ENCODE measurements at places on chromosomes 1 and 21.

GRCh38 chr1:192884241-192884640 lies 75.4 kb downstream of the RGS2 start:
- DNase-seq: no peak

- no peak for DNase-seq
These were observed 17.2 kb downstream of the SHCBP1L start for GRCh38 chr1:182935716-182936115.

DNA sequence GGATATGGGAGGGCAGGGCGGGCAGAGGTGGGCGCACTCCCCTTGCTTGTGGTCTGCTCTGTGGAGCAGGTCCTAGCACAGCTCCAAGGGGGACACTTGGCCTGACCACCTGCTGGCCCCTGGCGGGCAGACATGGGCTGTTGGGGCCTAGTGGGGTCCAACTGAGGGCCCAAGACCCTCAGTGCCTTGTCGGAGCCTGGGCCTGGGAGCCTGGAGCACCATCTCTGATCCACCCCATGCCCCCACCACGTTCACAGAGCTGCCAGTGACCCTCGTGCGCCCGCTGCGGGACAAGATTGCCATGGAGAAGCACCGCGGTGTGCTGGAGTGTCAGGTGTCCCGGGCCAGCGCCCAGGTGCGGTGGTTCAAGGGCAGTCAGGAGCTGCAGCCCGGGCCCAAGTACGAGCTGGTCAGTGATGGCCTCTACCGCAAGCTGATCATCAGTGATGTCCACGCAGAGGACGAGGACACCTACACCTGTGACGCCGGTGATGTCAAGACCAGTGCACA lies 70.6 kb downstream of the OBSCN start:
- no peak for DNase-seq

- no peak for DNase-seq
These were observed 11.3 kb upstream of the IL22RA1 start for GRCh38 chr1:24154215-24154614.

- DNase-seq: no peak
These were observed 20.8 kb downstream of the ELK4 start for GRCh38 chr1:205610901-205611466.

- no peak for DNase-seq
These were observed 187.9 kb downstream of the DISC1 start for GRCh38 chr1:231814521-231814920.

GRCh38 chr1:65866439-65866838 lies 73.7 kb downstream of the PDE4B start:
- DNase-seq: no peak

DNA sequence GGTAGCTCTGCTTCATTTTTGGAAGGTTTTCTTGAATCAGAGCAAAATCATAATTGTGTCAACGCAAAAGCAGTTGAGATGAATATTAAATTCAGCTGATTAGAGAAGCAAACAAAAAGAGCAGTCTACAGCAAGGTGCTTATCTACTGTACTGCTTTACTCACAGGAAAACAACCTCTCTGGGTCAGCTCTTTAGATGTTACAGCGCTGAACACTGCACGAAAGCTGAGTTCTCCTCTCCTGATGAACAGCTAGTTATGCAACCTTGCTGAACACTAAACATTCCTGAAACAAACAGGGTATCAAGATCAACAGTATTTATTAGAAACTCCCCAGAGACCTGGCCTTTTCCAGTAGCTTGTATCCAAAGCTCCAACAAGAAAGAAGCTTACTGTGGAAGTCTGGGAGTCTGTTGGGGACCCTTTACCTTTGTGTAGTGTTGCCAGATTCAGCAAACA lies 41.3 kb downstream of the TBCE start:
- DNase-seq: no peak

- no peak for DNase-seq
These were observed 19.3 kb upstream of the NPL start for GRCh38 chr1:182770232-182770631.

DNA sequence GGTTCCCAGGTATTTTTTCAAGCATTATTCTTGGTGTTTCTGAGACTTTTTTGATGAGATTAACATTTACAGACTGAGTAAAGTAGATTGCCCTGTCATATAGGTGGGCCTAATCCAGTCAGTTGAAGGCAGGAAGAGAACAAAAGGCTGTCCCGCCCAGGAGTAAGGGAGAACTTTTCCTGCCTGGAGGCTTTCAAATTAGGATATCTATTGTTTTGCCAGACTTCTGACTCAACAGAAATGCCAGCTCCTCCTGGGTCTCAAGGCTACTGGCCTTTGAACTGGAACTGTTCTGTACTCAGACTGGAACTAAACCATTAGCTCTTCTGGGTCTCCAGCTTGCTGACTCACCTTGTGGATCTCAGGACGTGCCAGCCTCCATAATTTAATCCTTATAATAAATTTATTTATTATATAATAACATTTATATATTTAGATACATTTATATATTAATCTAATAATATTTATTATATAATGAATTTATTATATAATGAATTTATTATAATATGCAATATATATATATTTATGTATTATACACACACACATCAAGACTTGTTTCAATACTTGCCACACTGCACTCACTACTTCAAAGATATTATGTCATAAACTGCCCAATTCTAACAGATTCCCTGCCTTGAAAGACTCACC lies 510.8 kb upstream of the B3GALT2 start:
- DNase-seq: no peak

GRCh38 chr1:44481701-44482100 lies 76.6 kb downstream of the RNF220 start:
- no peak for DNase-seq

DNA sequence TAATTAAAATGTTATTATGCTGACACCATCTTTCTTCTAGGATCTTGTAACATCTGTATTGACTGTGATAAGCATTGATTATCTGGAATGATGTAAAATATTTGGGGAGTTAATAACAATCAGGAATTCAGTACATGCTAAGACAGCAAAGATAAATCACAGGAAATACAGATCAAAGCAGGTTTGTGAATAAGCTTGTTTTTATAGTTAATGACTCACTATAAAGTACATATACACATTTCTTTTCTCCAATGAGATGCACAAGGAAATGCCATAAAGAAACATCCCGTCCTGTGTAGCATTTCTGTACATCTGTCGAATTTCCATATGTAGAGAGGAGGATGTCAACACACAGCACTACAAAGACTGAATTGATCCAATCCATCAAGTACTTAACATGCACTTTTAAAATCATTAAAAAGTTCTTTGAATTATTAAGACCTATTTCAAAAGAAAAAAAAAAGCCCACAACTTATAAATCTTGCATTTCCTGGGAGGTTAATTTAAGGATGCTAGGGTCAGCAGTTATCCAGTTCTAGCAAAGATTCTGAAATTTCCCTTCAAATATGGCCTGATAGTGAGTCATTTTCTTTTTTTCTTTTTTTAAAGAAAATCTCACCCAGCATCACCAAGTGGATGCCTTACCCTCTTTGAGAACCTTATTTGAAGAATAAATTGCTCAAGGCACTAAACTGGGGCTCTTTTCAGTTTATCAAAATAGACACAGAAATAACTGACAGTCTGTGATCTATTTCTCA lies 243.2 kb upstream of the NR5A2 start:
- DNase-seq: peak; percentile 63

- no peak for DNase-seq
These were observed 65.2 kb downstream of the SYT2 start for GRCh38 chr1:202645097-202645476.

DNA sequence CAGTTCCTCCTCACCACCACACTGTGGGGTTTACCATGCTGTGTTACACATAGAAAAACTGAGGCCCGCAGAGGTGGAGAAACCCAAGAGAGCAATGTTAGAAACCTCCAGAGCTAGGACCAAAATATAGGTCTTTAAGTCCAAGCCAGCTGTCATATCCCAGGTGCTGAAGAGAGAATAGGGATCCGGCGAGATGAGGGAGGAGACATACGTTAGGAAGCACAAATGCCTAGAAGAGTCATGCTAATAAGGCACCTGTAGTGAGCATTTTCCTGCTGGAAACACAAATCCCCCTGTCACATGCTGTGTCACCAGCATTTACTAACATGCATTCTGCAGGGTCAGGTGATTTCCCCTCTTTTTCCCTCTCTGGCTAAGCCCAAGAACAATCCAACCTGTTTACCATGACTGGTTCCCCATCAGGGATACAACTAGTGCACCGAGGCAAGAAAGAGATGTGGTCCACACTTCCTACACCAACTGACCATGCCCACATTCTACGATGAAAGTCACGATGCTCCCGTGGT lies 168.6 kb upstream of the CAMK1G start:
- no peak for DNase-seq

GRCh38 chr1:92691925-92692324 lies 93.0 kb downstream of the EVI5 start:
- no peak for DNase-seq

DNA sequence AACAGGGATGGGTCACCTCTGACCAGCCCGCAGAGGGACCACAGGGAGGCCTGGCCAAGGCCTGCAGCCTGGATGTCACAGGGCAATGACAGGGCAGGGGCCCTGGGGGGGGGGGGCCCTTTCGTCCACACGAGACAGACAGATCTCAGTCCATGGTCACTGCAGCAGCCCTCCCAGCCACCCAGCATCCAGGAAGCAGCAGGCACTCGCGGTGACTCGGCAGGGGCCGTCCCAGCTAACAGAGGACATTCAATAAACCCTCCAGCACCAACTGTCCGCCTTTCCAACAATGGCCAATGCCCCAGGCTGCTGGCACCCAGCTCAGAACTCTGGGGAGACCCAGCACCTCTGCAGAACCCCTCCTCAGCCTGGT lies 32.9 kb downstream of the MEGF6 start:
- no peak for DNase-seq

DNA sequence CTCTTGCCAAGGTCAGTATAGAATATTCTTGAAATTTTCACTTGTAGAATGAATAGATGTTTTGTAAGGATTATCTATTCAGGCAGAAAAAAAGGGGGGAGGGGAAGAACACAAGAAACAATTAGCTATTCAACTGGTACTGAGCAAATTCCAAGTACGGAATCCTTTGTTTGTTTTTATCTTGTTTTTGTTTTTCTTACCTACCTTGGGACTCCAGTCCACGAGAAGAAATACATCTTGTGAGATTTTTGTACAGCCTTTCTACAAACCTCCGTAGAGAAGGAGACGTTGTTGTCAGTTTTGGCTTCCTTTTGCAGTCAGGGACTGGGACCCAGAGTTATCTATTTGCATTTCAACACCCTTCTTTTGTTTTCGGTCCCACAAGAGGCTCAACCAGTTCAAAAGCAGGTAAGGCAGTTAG lies 36.0 kb downstream of the ZNF281 start:
- no peak for DNase-seq

- no peak for DNase-seq
These were observed 520 bp downstream of the TARS2 start for GRCh38 chr1:150487763-150488115.

DNA sequence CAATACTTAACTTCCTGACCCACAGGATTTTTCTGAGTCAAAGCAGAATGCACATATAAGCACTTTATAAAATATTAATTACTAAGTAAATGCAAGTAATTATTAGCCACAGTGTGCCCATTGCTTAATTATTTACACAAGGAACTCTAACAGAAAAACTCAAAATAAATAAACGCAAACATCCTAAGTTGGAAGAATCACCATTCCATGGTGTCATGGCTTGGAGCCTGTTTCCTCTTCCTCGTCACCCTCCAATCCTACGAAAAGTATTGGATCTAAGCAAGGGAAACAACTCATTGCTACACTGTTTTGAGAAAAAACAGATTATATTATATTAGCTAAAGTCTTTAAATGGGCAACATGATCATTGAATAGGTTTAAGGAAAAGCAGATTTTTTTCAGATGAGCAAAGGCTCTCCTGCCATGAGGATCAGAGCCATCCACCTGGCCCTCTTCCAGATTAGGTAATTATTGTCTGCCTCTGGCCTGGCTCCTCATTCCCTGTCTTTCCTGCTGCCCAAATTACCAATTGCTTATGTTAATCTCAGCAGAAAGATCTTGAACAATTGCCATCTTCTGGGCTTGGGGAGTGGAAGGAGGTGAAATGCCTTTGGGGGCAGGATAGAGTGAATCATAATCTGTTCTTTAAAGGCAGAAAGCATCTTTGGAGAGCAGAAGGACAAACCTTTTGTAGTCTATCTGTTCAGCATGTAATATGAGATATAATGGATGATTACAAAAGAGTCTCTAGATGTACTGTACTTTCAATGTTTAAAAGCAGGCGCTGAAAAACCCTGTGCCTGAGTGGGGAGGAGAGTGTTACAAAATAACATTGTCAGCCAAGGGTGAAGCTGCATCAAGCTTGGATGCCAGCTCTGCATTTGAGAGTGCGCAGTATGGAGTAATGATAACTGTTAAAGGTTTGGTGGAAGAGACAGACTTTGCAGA lies 121.2 kb downstream of the DUSP10 start:
- DNase-seq: peak; percentile 23

- DNase-seq: no peak
These were observed 32.9 kb upstream of the ITLN2 start for GRCh38 chr1:160987359-160988050.

DNA sequence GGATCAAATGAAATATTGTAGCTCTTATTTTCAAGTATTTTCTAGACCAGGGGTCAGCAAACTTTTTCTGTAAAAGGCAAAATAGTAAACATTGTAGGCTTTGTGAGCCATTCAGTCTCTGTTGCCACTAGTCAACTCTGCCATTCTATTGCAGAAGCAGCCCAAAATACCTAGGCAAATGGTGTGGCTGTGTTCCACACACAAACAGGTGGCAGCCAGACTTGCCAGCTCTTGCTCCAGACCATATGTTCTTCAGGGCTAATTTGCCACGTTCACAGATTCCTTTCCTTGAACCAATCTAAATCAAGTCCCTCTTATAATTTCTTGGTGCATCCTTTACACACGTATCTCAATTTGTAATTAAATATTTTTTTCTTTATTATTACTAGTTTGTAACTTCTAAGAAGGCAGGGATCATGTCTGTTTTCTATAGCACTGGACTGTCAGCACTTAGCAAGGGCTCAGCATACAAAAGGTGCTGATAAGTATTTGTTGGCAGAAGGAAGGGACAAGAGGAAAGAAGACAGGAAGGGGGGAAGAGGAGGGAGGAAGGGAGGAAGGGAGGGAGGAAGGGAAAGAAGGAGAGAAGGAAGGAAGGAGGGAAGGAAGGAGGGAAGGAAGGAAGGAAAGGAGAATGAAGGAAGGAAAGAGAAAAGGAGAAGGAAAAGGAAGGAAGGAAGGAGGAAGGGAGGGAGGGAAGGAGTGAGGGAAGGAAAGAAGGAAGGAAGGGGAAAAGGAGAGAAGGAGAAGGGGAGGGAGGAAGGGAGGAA lies 106.5 kb upstream of the EDEM3 start:
- DNase-seq: no peak

DNA sequence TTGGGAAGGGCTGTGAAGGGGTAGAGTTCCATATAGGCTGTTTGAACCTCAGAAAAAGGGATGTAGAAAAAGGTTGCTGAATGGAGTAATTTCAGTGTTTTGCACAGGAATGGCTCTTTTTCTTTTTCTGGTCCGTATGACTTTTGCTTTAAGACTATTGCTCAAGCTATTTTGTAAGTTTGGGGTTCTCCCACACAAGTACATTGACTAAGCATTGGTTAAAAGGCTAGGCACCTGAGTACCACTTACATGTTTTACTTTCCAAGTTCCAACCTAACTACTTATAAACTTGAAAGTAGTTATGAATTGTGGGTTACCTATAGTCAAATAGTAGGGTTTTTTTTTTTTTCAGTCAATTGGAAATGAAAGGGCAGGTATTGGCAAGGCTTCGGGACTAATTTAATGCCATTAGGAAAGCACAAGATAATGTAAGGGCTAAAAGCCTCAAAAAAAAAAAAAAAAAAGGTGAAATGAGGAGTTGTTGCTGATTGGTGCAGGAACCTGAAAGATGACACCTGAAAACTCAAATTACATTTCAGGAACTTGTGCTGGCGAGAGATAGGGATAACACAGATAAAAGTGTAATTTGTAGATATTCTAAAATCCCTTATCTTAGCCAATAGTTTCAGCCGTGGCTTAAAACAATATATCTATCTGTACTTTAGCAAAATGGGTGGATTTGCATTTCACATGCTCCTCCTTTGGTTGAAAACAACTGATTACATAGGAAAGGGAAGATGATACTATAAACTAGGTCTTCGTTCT lies 209.5 kb downstream of the RPS6KC1 start:
- no peak for DNase-seq
